ENCODE measurements at places on chromosomes 6 and 20.

DNA sequence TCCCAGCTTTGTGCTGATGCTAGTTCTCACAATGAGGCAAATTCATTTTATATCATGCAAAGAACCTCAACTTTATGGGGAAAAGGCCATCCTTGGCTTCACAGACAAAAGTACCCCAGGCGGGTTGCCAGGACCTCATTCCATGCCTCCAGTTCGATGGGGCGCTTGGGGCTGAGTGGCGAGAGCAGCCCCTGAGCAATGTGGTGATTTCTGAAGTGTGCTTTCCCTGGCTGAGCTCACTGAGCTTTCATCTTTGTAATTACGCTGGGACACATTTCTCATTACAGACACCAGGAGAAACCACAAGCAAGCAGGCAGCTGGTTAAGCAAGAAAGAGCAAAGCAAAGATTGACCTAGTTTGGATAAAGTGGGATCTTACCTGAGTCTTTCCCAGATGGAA is 301.5 kb upstream of the CDH4 start:
- no peak for DNase-seq

- no peak for DNase-seq
These were observed 8.7 kb upstream of the MYBL2 start for GRCh38 chr20:43658069-43658722.

GRCh38 chr6:83852528-83853177 is 507 bp upstream of the RIPPLY2 start:
- no peak for DNase-seq

GRCh38 chr6:29887819-29888776 is 54.2 kb upstream of the HLA-A start:
- peak; percentile 72 for DNase-seq

GRCh38 chr6:88919032-88919431 is 44.4 kb downstream of the RNGTT start:
- DNase-seq, result no peak

GRCh38 chr6:31202259-31203166 is 32.0 kb upstream of the POU5F1 start:
- DNase-seq, result no peak

- DNase-seq, result no peak
These were observed 24.3 kb upstream of the LRFN2 start for GRCh38 chr6:40611434-40611833.

- no peak for DNase-seq
These were observed 94.5 kb upstream of the F13A1 start for GRCh38 chr6:6414931-6415330.

DNA sequence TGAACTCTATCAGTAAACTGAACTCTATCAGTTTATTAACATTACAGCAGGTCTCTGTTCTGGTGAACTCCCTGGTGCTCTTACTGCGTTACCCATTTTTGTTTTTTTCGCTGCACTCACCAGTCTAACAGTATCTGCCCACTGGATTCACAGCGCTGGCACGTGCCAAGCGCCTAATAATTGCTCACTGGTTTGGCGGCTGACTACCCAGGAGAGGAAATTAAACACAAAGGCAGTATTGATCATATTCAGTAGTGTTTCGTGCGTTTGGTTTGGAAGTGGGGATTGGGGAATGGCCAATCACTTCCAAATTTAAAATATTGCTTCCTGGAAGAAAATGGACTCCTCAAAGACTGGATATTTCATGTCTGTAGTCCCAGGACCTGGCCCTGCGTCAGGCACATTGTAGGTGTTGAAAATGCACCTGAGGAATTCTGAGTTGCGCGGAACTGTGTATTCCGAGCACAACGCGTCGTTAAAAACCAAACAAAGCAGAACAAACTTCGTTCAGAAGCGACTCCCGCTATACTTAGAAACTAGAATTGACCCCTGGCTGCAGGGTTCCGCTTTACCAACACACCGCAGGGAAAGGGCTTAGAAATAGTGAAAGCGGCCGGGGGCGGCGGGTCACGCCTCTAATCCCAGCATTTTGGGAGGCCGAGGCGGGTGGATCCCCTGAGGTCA is 1.1 kb upstream of the RPS12 start:
- DNase-seq, result peak; percentile 27

- DNase-seq, result no peak
These were observed 226.6 kb downstream of the HACE1 start for GRCh38 chr6:104633125-104633524.

DNA sequence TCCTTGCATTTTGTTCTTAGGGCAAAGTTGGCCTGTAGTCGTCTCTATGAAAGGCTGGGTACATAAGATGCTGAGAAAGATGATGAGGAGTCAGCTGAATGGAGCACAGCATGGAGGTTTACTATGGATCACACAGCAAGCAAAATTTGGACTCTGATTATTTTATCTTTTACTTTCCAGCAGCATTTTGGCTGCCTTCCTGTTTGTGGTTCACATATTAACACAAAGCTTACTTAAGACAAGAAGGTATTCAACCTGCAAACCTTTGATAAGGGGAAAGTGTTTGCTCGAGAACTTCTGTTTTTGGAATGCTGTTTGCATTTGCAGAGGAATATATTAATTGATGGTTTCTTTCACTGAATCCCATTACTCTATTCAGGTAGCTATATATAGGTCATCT is 103.1 kb upstream of the ENPP5 start:
- no peak for DNase-seq

DNA sequence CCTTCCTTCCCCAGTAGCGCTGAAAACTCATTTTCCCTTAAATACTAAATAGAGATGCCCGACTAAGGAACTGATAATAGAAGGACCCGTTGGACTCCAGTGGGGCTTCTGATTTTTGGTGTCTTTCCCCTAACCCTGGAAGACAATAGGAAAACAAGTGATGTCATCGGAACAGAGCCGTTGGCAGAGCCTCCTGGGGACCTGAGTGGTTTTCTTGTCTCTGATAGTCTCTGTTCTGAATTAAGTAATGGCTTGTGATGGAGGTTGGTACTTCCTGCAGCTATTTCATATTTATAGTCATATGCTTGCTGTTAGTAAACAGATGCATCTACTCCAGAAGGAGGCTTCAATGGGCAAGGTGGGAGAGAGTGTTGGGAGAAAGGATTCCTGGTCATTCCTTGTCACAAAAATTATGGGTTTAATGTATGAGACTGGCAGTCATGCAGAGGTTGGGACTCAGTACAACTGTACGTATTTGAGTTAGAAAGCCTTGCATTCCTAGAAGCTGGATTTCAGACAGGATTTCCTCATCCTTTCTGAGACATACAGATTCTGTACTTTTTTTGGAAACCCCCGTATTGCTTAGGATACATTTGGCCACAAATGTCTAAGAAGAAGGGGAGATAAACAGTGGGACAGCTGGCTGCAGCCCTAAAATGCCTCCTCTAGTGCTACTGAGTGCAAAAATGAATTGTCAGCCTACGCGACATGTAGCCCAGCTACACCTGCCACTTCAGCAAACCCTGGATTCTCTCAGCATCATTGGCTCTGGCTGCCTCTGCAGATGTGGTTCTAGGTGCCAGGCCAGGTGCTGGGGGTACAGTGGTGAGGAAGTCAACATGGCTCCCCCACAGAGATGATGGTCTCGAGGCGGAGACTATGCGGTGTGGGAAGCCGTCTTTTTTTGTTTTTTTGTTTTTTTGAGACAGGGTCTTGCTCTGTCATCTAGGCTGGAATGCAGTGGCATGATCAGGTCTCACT is 38.1 kb downstream of the CDS2 start:
- DNase-seq, result no peak

DNA sequence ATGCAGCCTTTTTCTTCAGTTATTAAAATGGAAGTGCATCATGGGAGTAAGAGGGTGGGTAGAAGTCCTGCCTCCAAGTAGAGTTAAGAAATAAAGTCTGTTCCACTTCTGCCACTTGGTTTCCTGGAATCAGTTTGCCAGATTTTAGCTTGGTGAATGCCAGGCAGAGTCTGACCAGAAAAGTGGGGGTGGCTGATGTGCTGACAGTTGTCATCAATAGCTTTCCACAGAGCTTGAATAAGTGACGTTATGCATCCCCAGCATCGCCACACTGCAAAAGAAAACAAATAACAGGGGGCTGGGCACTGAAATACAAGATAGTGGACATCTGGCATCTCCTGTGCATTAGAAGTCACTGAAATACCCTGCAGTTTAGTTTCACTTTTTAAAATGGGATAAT is 30.8 kb upstream of the CEP162 start:
- DNase-seq, result no peak

DNA sequence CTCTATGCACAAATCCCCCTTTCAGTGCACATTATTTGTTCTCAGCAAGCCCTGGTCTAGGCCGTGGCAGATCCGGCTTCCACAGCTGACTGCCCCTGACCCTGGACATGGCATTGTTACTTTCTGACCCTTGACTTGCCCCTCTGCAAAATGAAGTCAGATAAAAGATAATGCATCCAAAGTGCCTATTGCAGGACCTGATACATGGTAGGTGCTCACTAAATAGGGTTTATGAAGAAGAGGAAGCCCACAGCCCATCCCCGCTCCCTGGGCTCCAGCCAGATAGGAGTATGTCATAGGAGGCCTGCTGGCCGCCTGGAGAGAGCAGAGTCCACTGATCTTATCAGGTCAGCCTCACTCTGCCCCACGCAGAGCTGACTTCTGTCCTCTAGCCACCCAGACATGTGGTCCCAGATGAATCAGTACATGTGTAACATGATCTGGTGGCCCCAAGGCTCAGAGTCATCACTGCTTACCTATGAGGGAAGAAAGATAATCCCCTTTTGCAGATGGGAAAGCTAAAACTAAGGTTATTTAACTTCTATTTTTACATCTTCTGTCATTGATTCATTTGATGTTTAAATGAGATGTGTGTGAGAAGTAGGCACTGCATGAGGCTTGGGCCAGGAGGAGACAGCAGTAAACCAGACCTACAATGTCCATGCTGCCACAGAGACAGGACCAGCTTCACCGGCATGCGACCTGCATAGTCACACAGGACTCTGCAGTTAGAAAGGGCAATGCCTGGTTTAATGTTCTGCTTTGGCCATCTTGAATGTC is 20.4 kb downstream of the MAFB start:
- DNase-seq, result no peak

GRCh38 chr20:61900011-61900944 is 165.4 kb downstream of the TAF4 start:
- DNase-seq, result no peak

DNA sequence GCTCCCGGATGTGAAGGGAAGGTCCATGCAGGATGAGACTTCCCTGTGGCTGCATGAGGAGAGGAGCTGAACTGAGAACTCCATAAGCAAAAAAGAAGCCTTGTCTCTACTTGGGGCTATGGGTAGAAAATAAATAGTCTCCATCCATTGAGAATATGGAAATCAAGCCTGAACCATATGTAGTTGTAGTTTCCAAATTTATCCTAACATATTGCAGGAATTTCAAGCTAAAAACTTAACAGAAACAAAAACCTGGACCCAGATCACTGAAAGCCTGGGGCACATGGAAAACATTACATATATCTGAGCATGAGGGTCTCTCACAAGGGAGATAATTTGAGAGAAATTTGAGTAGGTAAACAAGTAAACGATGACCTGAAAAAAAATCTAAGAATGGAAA is 94.9 kb upstream of the C6orf118 start:
- no peak for DNase-seq

GRCh38 chr6:49550492-49551077 is at the start of gene C6orf141:
C6orf141 (plus strand) TSS chr6:49550668; CDS start chr6:49550793, 125 bp downstream.
- peak; percentile 8 for DNase-seq

DNA sequence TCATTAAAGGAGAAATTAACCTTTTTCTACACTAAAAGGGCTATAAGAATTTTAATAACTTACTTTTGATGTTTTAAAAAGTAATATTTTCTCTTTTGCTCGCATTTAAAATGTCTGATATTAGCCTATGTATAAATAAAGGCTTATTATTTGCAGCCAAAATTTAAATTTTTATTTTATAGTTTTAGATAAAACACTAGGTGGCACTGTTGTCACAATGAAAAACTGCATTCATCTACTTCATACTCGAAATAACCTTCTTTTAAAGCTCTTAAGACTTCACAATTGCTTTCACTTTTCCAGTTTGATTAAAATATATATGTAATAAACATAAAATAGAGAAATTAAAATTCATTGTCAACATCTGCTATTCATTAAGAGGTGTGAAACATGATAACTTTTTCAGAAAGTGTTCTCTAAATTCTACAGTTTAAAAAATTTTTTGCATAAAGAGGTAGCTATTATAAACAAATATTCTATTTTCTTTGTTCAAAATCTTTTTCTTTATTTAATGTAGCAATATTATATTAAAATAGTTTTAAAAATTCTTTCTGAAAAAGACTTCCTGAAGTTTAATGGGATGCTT is 78.8 kb upstream of the DEFB112 start:
- DNase-seq, result no peak

DNA sequence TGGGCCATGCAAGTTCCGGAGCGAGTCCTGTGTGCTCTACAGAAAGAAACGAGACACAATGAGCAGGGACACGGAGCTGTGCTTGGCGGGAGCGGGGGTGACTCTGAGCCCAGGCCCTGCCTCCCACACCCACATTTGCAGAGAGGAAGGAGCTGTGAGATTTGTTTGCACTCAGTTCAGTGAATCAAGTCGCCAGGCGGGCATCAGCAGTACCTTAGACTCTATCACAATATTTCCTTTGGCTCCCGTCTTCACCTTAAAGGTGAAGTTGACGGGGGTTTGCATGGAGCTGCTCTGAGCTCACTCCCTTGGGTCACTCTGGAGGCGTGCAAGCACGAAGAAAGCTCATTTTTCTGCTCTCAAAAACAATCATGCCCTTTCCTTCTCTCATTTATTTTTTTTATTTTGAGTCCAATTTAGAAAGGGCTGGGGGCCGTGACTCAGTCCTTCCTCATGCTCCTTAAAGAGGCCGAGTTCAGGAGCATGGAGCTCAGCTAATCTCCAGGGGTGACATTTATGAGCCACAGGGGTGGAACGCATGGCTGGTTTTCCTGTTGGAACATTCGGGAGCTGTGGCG is 188.2 kb downstream of the NFATC2 start:
- no peak for DNase-seq

GRCh38 chr6:17662585-17662984 is 44.1 kb downstream of the NUP153 start:
- no peak for DNase-seq

DNA sequence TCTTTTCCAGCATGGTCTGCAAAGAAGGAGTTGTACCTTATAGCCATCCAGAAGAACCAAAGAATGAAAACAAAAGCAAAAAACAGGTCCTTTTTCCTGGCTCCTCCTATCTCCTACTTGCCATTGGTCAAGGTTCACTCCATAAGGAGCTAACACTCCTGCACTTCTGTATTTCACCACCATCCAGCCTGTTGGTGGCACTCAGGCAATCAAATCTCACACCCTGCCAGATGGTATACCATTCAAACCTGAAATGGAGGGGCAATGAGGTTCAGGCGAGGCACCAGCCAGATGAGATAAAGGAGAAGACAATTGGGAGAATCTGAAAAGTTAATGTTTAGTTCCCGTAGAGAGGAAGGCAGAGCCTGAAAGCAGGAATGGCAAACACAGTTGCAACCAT is 203.8 kb downstream of the ALDH8A1 start:
- no peak for DNase-seq

GRCh38 chr6:134527108-134527787 is 209.3 kb upstream of the SGK1 start:
- no peak for DNase-seq

- DNase-seq, result peak; percentile 1
These were observed 634 bp downstream of the HSF2 start for GRCh38 chr6:122400121-122400450.

DNA sequence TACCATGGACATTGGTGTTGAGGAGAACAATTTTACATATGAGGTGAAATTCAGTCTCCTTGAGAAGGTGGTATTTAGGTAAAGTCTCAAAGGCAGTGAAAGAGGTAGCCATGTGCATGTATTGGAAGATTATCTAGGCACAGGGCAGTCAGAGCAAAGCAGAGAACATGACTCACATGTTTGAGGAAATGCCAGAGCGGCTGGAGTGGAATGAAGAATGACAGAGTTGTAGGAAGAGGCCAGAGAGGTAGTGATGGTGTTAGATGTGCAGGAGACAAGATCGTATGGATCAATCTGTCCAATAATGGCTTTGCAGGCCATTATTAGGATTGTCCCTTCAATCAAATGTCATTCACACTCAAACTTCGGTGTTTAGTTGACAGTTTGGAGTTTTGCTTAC is 449.4 kb upstream of the PTCHD4 start:
- no peak for DNase-seq
